Naive thymus-derived CD4-positive, alpha-beta T cell (primary cell): ENCODE measurements at places on chromosomes 3 and 15. TPM values are rescaled to one million over a fixed set of nuclear protein-coding genes. Genes with fewer than 3 reads are reported as not detected.

DNA sequence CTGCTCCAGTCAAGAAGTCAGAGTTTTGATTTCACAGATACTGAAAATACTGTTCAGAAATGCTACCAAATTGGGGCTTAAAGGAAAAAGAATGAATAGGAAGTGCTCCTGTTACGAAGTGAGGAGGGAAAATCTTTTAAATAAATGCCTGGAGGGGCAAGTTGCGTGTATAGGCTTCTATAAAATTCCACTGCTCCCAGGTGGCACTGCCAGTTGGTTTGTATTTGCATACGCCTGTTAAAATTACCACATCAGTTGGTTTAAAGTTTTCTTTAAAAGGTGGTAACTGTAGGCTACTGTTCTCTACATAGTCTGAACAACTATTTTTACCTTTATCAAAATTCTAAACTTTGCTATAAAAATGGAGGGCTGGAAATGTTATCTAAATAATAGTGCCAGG is 123.5 kb downstream of the DLG1 start:
- DNase-seq = no peak

GRCh38 chr3:46399557-46399956 is 7.3 kb downstream of the CCR5AS start:
- no peak for DNase-seq

GRCh38 chr15:77856705-77857346 is 220.7 kb downstream of the TBC1D2B start:
- DNase-seq = no peak

- DNase-seq = no peak
Measured at GRCh38 chr3:877001-877400, 215.8 kb upstream of the CNTN6 start.

DNA sequence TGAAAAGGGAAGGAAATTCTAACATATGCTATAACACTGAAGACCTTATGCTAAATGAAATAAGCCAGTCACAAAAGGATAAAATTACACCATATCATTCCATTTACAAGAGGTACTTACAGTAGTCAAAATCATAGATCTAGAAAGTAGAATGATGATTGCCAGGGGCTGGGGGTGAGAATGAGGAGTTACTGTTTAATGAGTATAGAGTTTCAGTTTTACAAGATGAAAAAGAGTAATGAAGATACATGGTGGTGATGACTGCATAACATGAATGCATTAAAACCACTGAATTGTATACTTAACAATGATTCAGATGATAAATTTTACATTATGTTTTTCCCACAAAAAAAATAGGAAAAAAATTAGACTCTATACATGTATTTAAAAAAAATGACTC is 152.6 kb downstream of the SCAPER start:
- no peak for DNase-seq

DNA sequence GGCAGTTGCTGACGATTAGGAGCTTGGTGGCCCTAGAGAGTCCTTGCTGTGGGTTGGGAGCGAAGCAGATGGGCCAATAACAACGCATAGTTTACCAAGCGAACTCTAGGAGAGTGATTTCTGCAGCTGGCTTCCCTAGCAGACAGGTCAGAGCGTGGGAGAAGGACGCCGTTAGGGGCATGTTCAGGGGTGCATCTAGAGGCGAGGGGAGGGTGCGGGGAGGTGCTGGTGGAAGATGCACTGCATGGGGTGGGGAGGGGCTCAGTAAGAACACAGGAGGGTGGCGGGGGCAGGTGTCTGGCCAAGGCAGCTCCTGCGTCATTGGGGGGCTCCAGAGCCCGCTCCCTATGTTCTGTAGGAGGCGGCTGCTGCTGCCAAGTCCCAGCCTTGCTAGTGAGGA is 8.9 kb downstream of the APBA2 start:
- DNase-seq = no peak

DNA sequence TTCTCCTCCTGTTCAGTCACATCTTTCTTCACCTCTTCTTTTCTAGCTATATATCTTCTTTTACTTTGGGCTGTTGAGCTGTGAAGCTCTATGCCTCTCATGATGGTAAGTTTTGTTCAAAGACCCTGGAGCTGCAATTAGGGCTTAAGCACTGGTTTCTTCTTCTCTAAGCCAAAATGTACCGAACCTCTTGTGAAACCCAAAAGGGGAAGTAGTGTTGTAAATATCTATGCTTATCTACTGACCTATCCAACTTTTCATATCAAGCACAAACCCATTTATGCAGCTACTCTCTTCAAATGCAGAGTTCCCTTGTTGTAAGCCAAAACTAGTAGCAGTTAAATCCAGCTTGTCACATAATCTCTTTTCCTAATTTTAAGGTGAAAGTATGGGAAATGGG is 123.6 kb upstream of the CD96 start:
- no peak for DNase-seq

DNA sequence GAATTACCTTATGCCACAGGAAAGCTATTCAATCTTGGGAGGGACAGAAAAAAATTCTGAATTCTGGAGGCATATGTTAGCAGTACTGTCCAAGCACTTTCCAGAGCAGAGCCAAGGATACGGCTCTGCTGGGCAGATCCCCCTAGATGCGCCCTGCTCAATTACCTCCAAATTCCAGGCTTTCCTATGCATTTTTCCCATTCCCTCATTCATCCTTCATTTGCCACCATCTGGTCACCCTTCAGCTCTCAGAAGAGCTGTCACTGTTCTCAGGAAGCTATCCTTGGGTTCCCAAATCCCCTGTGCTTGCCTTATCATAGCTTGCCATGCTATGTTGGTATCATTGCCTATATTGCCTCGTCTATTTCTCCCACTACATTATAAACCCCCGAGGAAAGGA is 45.2 kb downstream of the RYK start:
- DNase-seq = no peak

GRCh38 chr3:120457827-120458226 is 7.0 kb upstream of the FSTL1 start:
- no peak for DNase-seq

DNA sequence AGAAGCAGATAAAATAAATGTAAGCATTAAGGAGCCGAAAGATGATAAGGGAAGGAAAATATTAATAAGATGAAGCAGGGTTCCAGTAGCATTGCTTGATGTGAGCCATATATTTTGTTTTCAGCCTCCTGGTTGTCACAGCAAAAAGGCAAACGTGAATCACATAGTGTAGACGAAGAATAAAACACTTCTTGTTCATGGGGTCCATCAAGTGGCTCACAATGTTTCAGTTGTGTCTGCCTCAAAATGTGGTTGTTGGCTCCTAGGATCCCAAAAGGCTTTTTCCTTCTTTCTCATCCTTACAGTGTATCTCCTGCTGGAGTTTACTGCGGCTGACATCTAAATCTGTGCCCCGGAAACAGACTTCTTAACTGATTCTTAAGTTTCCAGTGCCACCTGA is 195.1 kb downstream of the GHSR start:
- DNase-seq = no peak

DNA sequence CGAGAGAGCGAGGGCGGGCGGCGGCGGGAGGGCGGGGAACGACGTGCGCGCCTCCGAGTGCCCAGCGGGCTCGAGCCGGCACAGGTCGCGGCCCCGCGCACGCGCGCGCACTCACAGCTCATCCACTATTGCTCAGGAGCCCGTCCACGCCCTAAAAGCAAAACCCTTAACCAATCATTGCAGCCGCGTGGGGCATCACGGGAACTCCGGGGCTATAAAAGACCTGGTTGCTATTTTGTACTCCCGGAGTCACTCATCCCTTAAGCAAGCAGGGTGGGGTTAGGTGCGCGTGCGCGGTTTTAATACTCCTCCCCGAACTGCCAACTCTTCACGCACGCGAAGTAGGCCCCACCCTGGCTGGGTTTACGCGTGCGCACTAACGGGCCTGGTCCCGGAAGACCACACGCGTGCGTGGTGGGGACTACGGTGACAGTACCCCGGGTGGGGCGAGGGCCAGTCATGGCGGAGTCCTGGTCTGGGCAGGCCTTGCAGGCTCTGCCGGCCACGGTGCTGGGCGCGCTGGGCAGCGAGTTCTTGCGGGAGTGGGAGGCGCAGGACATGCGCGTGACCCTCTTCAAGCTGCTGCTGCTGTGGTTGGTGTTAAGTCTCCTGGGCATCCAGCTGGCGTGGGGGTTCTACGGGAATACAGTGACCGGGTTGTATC is at the start of the genes RHOA and TCTA:
Gene RHOA, minus strand, starts transcription at position 9 of the 664 bp plus-strand sequence. CDS start 36,387 bp downstream, outside the sequence.
Gene TCTA, plus strand, starts transcription at position 456 of the 664 bp plus-strand sequence. Its CDS starts 4 bp downstream, at position 460.
- peak; percentile 99 for DNase-seq

- DNase-seq = no peak
Measured at GRCh38 chr3:88311826-88312225, 162.1 kb downstream of the C3orf38 start.

GRCh38 chr3:13332740-13333139 is 87.4 kb downstream of the NUP210 start:
- no peak for DNase-seq

- no peak for DNase-seq
Measured at GRCh38 chr3:28467414-28467813, 118.8 kb upstream of the AZI2 start.

DNA sequence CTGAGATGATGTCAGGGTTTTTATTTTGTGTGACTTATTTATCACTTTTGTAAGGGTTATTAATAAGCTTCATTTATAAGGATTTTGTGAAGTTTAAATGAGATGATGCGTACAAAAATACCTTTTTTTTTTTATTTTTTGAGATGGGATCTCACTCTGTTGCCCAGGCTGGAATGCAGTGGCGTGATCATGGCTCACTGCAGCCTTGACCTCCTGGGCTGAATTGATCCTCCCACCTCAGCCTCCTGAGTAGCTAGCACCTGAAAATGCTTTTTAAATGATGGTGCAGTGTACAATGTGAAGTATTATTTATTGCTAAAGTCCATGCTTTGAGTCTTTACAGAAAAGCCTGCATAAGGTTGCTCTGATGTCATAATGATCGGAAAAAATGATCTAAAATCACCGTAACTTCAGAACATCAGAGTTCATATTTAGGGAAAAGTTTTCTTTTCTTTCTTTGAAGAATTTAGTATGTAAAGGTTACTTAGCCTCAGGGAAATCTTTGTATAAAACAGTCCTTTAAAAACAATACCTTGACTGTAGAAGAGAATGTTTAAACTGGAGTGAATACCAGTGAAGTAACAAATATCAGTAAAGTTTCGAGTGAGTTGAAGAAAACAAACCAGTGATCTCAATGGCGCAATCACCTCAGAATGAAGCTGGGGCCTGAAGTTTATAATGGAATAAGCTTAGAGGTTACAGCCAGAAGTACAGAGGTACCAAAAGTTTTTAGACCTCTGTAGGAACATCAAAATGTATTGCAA is 29.7 kb downstream of the TCF12 start:
- no peak for DNase-seq

- no peak for DNase-seq
Measured at GRCh38 chr3:14131134-14131533, 6.3 kb downstream of the TMEM43 start.

DNA sequence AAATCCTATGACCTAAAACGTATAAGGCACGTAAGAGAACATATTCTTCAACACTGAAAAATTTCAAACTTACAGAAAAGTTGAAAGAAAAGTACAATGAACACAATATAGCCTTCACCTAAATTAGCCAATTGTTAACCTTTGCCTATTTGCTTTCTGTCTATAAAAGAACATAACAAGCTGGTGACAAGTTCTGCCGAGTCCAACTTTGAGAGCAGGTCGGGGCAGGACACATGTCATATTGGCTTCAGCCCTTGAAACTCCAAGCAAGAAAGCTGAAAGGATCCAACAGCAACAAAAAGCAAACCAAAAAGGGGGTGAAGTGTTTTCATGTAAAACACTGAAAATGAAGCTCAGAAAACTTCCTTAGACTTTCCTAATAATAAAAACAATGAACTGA is 59.1 kb downstream of the TBC1D2B start:
- no peak for DNase-seq

DNA sequence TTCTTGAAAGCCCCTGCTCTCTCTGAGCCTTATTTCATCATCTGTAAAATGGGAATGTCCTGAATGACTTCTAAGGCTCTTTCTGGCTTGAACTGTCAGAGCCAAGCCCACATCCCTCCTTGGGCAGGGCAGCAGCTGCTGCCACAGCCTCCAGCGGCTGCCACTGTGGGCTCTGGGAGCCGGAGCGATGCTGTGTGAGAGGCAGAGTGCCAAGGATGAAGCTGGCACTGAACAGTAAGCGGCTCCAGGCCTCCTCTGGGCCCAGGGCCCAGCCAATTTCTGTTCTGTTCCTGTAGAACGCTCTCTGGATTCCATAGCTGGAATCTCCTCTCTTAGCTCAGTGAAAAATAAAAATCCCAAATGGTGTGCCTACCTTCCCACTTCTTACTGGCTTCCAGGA is 4.4 kb downstream of the CPLX3 start:
- DNase-seq = no peak

- DNase-seq = no peak
Measured at GRCh38 chr3:180229113-180229512, 192.4 kb upstream of the PEX5L start.

GRCh38 chr15:89936051-89936785 is 23.5 kb upstream of the ARPIN start:
- peak; percentile 59 for DNase-seq

DNA sequence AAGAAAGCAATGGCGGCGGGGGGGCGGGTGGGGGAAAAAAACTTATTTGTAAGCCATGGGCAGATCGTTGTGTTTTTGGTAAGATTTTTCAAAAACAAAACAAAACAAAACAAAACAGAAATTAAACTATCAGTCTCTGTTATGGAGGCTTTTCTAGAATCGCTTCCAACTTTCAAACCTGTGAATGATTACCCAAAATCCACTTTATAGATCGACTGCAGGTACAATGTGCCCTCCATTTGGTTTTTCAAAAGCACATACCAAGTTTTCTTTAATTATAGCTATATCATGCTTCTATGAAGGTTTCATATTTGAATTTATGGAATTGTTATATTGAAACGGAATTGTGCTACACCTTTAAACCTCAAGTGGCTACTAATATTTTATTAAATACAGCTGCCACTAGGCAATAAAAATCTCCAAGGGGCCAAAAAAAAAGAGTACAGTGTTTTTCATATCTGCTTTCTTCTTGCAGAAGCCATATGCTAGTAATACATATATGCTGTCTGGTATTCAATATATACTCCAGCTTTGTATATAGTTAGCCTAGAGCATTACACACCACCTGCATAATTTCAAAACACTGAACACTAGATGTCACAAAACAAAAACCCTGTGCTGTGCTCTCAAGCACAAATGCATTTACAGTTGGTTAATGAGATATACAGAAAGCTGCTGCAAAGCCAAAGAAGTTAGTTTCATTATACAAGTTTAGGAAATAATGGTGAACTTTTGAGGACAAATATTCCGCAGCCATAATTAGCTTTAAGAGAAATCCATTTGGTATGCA is 683.8 kb upstream of the NR2F2 start:
- DNase-seq = no peak

BCHE gene
- total RNA-seq = not detected

SPRED1 gene
- 0.72 TPM for total RNA-seq

GOLGA8S gene
- total RNA-seq = 0.84 TPM

TRH gene
- total RNA-seq = not detected

PGBD4 gene
- 3.2 TPM for total RNA-seq

CACNA2D2 gene
- 2.5 TPM for total RNA-seq

PLA2G4D gene
- total RNA-seq = not detected in 2 replicates

TLNRD1 gene
- total RNA-seq = 31.4 and 33.0 TPM in 2 replicates

XIRP1 gene
- not detected for total RNA-seq

C2CD4A gene
- not detected for total RNA-seq

B3GNT5 gene
- total RNA-seq = 3.1 TPM
